Lung (tissue), 17 donors: ENCODE measurements at places on chromosomes 5 and 9. TPM values are rescaled to one million over a fixed set of nuclear protein-coding genes. Genes with fewer than 3 reads are reported as not detected.

GRCh38 chr5:143955141-143955540, 143.2 kb downstream of the HMHB1 start:
- no peaks in the 10 kb centered on the region for H3K36me3 ChIP-seq
- no peaks in the 10 kb centered on the region for H3K4me1 ChIP-seq
- H3K27me3 ChIP-seq: no peaks in the 10 kb centered on the region
- no peak overlapping the region for H3K27ac ChIP-seq
- DNase-seq: peak; percentile 47
- H3K4me3 ChIP-seq: no peak overlapping the region

- peaks cover 40% of the 10 kb centered on the region for H3K36me3 ChIP-seq
- H3K4me3 ChIP-seq: no peak overlapping the region
- peaks cover 14% of the 10 kb centered on the region for H3K4me1 ChIP-seq
- H3K27ac ChIP-seq: no peak overlapping the region
- H3K27me3 ChIP-seq: no peaks in the 10 kb centered on the region
Observed at GRCh38 chr5:55427157-55427556, 107.6 kb downstream of the PLPP1 start.

GRCh38 chr5:95628933-95629332, 9.0 kb downstream of the GPR150 start:
- no peak for DNase-seq
- H3K27ac ChIP-seq: no peak overlapping the region
- no peak overlapping the region for H3K4me3 ChIP-seq

DNA sequence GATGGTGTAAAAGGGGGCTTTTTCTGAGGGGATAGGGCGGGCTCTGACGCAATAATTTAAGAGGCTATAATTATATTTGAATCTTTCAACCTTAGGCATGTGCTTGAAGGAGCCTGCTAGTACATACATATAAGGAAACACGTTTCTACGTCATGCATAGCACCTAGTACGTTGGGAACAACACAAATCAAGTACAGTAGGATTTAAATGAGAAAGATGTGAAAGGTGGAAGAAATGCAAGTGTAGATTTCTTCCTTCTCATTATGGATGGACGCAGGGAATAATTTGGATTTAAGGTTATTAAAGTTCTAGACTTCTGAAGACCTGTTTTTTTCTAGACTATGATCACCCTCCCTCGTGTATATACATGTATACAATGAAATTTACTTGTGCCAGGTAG, 927 bp upstream of the CDO1 start:
- peaks cover 12% of the 10 kb centered on the region for H3K4me1 ChIP-seq
- H3K27ac ChIP-seq: no peak overlapping the region
- no peak overlapping the region for H3K4me3 ChIP-seq
- DNase-seq: peak; percentile 39
- peaks cover 2% of the 10 kb centered on the region for H3K36me3 ChIP-seq
- peaks cover 12% of the 10 kb centered on the region for H3K27me3 ChIP-seq

GRCh38 chr5:142688281-142688989, 2.5 kb upstream of the FGF1 start:
- H3K36me3 ChIP-seq: no peaks in the 10 kb centered on the region
- DNase-seq: no peak
- H3K27me3 ChIP-seq: no peaks in the 10 kb centered on the region
- H3K27ac ChIP-seq: peak overlapping the region; percentile 59
- H3K4me3 ChIP-seq: no peak overlapping the region
- H3K4me1 ChIP-seq: peaks cover 17% of the 10 kb centered on the region

- H3K4me1 ChIP-seq: no peaks in the 10 kb centered on the region
- H3K4me3 ChIP-seq: no peak overlapping the region
- no peaks in the 10 kb centered on the region for H3K27me3 ChIP-seq
- H3K36me3 ChIP-seq: peaks cover 4% of the 10 kb centered on the region
Observed at GRCh38 chr5:149611326-149611725, 30.0 kb downstream of the ARHGEF37 start.

DNA sequence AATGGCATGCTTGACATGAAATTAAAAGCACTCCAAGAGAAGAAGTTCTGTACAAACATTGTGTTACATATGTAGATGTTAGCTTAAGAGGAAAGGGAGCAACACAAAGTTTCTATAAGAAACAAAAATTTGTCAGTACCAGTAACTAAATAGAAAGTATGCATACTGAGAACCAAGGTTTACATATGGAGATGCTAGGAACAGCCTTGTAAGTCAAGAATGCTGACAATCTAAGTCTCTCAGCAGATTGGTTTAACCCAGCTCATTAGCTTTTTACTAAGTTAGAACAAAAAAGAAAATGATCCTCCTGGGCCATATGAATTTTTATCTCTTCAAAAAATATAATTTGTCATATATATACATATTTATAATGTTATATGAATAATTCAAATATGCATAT, 2022.1 kb upstream of the ACO1 start:
- H3K4me1 ChIP-seq: no peaks in the 10 kb centered on the region
- no peak overlapping the region for H3K27ac ChIP-seq
- no peaks in the 10 kb centered on the region for H3K27me3 ChIP-seq
- no peak overlapping the region for H3K4me3 ChIP-seq
- no peak for DNase-seq

GRCh38 chr5:155728857-155729683, 597.9 kb upstream of the SGCD start:
- peaks cover 25% of the 10 kb centered on the region for H3K27me3 ChIP-seq
- no peak overlapping the region for H3K4me3 ChIP-seq
- peak; percentile 1 for DNase-seq
- peaks cover 12% of the 10 kb centered on the region for H3K4me1 ChIP-seq
- H3K27ac ChIP-seq: peak overlapping the region; percentile 74

The AQP7 gene
- polyA plus RNA-seq: 0.80 TPM

- H3K36me3 ChIP-seq: peaks cover 15% of the 10 kb centered on the region
- no peaks in the 10 kb centered on the region for H3K27me3 ChIP-seq
- H3K27ac ChIP-seq: no peak overlapping the region
- no peak for DNase-seq
Observed at GRCh38 chr5:31417512-31417911, 114.4 kb downstream of the DROSHA start.

DNA sequence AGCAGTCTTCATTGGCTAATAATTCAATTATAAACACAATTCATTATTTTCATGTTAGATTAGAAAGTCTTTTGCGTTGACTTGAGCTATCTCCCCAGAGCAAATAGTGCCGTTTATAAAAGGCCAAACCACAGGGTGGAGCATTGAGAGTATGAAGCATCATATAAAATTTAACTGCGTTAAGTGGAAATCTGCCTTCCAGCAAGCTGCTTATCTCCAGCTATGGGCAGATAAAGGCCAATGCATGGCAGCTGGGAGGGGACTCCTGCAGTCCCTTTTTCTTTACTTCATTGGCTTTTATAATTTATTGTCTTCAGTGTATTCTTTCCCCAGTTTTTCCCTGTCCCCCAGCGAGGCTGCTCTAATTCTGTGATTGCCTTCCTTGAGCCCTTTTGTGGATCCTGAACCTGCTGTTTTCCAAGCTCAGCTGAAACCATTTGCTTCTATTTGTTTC, 113.7 kb downstream of the TMEM232 start:
- no peaks in the 10 kb centered on the region for H3K36me3 ChIP-seq
- no peaks in the 10 kb centered on the region for H3K4me1 ChIP-seq
- no peak overlapping the region for H3K27ac ChIP-seq
- H3K4me3 ChIP-seq: no peak overlapping the region
- no peaks in the 10 kb centered on the region for H3K27me3 ChIP-seq
- no peak for DNase-seq

- no peaks in the 10 kb centered on the region for H3K4me1 ChIP-seq
- no peak overlapping the region for H3K27ac ChIP-seq
- peaks cover 4% of the 10 kb centered on the region for H3K27me3 ChIP-seq
- H3K36me3 ChIP-seq: no peaks in the 10 kb centered on the region
Observed at GRCh38 chr5:175560011-175560410, 81.7 kb downstream of the SFXN1 start.

GRCh38 chr9:125100822-125101221, 42.5 kb downstream of the SCAI start:
- H3K4me3 ChIP-seq: no peak overlapping the region
- no peak for DNase-seq
- H3K27ac ChIP-seq: no peak overlapping the region
- no peaks in the 10 kb centered on the region for H3K4me1 ChIP-seq
- no peaks in the 10 kb centered on the region for H3K27me3 ChIP-seq

The WDR38 gene
- polyA plus RNA-seq: 12.8 TPM

- DNase-seq: no peak
- H3K36me3 ChIP-seq: peaks cover 4% of the 10 kb centered on the region
- H3K4me1 ChIP-seq: no peaks in the 10 kb centered on the region
- no peak overlapping the region for H3K4me3 ChIP-seq
- no peak overlapping the region for H3K27ac ChIP-seq
- no peaks in the 10 kb centered on the region for H3K27me3 ChIP-seq
Observed at GRCh38 chr5:109003928-109004327, 256.2 kb downstream of the FER start.

- no peaks in the 10 kb centered on the region for H3K4me1 ChIP-seq
- H3K27me3 ChIP-seq: no peaks in the 10 kb centered on the region
- no peaks in the 10 kb centered on the region for H3K36me3 ChIP-seq
- no peak overlapping the region for H3K27ac ChIP-seq
- no peak overlapping the region for H3K4me3 ChIP-seq
Observed at GRCh38 chr9:131329241-131329641, 39.7 kb downstream of the PLPP7 start.

- no peak overlapping the region for H3K4me3 ChIP-seq
- DNase-seq: peak; percentile 64
- no peaks in the 10 kb centered on the region for H3K36me3 ChIP-seq
Observed at GRCh38 chr9:135978642-135979546, 17.7 kb upstream of the UBAC1 start.

DNA sequence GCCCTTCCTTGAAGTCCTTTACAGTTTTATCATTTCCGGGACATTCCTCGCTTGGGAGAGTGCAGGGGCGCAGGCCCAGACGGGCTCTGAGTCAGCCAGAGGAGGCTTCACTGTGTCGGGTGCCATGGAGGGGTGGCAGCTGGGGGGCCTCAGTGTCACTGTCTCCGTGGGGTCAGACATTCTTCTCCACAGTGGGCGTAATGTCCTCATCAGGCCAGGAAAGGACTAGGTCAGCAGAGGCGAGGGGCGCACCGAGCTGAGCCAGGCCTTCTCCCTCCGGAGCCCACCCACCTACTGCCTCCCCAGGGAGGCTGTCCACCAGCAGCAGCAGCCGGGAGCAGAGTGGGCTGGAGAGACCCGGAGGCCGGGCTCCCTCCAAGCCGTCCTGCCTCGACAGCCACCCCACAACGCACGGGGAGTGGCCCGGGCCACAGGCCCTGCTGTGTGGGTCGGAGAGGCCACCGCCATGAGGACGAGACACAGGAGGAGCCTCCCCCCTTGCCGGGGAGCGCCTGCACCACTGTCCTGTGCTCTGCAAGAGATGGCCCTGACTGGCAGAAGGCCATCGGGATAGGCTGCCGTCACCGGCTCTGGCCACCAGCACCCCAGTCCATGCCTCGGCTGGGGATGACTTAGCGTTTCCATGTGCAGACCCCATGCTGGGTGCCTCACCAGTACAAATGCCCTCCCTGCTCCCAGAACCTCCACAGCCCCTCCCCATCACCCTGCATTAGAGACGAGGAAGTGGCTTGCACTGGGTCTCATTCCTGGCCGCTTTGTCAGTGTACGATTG, 26.5 kb downstream of the SARDH start:
- no peak overlapping the region for H3K27ac ChIP-seq
- H3K4me1 ChIP-seq: no peaks in the 10 kb centered on the region
- H3K36me3 ChIP-seq: no peaks in the 10 kb centered on the region
- peak; percentile 86 for DNase-seq
- no peaks in the 10 kb centered on the region for H3K27me3 ChIP-seq

DNA sequence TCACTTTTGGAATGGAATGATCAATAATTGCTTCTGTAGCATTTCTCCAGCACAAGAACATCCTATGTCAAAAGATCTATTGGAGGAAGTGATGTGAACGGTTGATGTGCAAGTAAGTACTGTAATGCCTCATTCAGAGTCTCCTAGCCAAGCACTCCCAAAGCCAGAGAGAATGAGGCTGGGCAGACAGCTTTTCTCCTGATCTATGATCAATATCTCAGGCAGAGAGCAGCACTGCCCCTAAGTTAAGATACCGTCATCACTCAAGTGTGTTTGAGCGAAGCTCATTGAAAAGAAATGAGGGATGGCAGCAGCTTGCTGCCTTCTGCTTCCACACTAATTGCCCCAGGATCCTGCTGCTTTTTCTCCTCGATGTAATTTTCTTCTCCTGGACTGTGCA, 324.1 kb upstream of the GRAMD2B start:
- no peak for DNase-seq
- H3K4me3 ChIP-seq: no peak overlapping the region
- H3K27me3 ChIP-seq: no peaks in the 10 kb centered on the region
- H3K36me3 ChIP-seq: no peaks in the 10 kb centered on the region

DNA sequence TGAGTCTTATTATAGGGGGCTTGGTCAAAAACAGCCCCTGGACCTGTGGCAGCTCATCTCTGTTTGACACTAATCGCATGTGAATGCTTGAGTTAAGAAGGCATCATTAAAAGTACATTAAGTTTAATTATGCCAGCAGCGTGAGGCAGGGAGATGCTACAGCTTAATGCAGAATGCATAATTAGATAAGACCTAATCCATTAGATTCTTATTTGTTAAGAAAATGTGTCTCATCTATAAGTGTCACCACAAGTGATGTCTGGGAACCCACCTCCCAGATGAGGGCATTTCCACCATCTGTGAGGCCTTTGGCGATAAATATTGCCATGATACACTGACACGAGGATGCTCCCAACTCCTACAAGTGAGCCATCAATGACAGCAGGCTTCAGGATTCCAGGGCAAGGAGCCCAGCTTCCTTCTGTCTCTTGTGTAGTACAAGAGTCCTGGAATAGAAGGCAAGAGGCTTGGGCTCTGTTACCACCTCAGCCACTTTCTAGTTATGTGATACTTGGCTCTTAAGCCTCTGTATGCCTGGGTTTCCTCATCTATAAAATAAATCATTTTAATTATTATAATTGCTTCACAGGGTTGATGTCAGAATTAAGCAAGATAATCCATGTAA, 202.7 kb downstream of the FAM114A2 start:
- no peak for DNase-seq
- H3K27ac ChIP-seq: no peak overlapping the region
- H3K36me3 ChIP-seq: no peaks in the 10 kb centered on the region
- no peaks in the 10 kb centered on the region for H3K27me3 ChIP-seq
- H3K4me1 ChIP-seq: no peaks in the 10 kb centered on the region

DNA sequence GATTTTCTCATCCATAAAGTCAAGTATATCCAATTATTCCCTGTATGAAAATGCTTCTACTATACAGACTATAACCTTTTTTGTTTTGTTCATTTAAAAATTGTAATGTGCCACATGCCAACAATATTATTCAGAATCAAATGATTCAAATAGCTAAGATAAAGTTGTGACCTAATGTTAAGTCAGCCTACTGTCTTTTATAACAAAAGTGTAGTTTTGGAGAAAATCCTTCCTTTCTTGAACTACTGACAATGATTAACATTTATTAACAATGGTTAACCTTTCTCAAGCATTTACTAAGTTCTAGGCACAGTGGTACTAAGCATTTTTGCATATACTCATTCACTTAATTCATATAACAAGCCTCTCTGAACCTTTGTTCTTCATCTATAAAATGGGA, 25.0 kb downstream of the CSF2 start:
- no peaks in the 10 kb centered on the region for H3K27me3 ChIP-seq
- DNase-seq: no peak
- no peak overlapping the region for H3K27ac ChIP-seq
- H3K36me3 ChIP-seq: no peaks in the 10 kb centered on the region

- no peak for DNase-seq
- no peak overlapping the region for H3K4me3 ChIP-seq
- H3K36me3 ChIP-seq: no peaks in the 10 kb centered on the region
Observed at GRCh38 chr9:38039090-38039906, 29.7 kb downstream of the SHB start.

The MYOT gene
- 0.44 TPM for polyA plus RNA-seq

GRCh38 chr9:90333226-90333625, 309.4 kb downstream of the DIRAS2 start:
- H3K27me3 ChIP-seq: no peaks in the 10 kb centered on the region
- H3K36me3 ChIP-seq: no peaks in the 10 kb centered on the region
- no peak overlapping the region for H3K27ac ChIP-seq
- no peak overlapping the region for H3K4me3 ChIP-seq
- H3K4me1 ChIP-seq: no peaks in the 10 kb centered on the region
- DNase-seq: no peak
